ENCODE measurements at places on chromosomes 5 and 9.

DNA sequence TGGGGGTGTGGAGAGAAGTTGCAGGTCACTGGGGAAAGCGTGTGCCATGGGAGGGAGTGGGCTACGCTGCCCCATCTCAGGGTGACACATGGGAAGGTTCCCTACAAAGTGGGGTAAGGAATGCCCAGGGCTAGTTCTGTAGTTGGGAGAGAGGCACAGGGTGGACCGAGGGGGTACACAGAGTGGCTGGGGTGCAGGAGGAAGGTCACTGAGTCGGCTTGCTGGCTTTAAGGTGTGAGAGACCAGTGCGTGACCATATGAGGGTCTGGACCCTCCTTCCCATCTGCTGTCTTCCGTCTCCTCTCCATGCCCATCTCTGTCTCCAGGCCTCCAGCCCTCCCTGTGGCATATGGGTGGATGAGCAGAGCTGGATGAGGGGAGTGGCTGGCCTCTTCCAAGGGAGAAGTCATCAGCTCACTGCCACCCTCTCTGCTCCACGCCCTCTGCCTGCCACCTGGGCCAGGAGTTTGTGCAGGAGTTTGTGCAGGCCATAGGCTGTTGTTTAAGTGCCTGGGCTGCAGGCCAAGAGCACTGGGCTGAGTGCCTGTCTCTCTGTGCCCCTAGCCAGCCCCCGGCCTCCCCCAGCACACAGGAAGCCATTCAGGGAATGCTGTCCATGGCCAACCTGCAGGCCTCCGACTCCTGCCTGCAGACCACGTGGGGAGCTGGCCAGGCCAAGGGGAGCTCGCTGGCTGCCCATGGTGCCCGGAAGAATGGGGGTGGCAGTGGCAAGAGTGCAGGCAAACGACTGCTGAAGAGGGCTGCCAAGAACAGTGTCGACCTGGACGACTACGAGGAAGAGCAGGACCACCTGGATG, 96.8 kb downstream of the PHF2 start:
- no peak for DNase-seq

GRCh38 chr9:115411993-115412452, 294.1 kb upstream of the TNC start:
- no peak for DNase-seq

DNA sequence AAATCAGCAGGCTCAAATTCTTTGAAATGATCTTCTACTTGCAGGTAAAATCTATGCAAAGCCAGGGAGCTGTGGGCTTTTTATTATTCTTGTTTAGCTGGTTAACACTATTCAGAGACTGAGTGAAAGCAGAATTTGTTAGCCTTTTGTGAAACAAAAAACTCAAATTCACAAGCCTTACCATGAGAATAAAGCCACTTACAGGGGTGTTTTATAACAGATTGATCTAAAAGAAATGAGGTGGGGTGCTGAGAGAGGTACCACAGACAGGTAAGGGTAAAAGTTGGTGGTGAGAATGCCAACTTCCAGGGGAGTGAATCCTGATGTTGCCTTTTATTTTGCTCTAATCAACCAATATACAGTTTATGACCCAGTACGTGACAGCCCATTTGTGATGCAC, 1585.6 kb downstream of the EFNA5 start:
- no peak for DNase-seq

DNA sequence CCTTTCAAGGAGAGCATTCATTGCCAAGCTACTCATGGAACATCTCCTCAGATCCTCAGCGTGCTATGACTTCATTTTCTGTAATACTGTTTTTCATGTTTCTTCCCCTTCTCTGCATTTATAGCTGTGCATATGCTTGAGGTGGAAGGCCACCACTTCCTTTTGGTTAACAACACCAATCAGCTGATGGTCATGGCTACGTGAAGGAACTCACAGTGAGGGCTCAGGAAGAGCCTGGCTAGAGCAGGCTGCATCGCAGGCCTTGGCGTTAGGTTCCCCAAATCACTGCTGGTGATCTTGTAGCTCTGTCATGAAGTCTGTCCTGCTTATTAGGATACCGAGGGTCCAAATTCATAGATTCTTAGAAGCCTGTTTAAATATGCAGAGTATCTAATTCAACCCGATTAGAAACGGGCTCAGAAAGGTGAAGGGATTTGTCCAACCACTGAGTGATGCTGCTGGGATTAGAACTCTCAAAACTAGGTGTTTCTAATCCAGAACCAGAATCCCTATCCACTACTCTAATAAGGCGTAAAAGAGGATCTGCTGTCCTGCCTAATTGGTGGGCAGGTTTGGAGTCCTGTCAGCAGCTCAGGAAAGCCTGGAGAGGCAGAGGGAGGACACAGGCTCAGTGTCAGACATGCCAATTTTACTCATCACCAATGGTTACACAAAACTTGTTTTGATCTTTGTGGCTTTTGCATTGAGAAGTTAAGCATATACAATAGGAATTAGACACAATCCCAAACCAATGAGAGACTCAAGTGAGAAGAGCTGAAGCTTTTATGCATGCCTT, 7.5 kb downstream of the SYK start:
- DNase-seq: no peak

- no peak for DNase-seq
Measured at GRCh38 chr5:38443390-38443789, 113.1 kb downstream of the LIFR start.

DNA sequence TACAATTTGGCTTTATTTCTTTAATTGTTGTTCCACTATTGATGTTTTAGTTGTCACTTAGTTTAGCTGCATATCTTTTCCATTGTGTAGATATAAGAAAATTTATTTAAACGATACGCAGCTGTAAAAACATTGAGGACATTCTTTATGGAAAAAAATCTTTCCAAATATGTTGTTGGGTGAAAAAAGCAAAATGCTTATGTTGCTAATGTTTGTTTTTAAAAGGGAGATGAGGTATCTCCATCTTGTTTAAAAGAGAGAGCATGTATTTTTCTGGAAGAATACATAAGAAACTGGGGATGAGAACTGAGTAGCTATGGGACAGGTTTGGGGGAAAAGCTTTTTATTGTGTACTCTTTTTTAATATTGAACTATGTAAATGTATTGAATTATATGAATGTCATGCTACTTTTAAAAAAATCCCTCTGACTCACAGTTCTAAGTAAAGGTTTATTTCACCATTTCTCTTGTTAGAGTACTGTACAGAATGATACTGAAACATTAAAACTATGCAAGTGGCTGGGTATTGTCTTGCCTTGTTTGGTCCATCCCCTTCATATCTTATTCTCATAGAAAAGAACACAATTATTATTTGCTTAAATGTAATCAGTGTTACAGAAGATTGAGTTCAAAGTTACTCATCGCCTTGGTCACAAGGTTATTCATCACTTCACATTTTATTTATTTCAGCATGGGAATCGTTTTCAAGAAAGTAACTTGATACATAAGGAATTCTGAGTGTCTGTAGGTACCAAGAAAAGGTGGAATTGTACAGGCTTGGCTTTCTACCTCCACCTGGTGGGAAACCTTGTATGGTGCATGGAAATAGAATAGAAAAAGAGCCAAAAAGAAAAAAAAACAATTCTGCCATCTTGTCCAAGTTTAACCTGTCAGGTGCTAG, 85.8 kb downstream of the RIC1 start:
- DNase-seq: no peak

- no peak for DNase-seq
Measured at GRCh38 chr9:15606643-15607472, 54.0 kb downstream of the CCDC171 start.

GRCh38 chr9:129383019-129383560, 205.0 kb upstream of the IER5L start:
- DNase-seq: no peak

- no peak for DNase-seq
Measured at GRCh38 chr5:111135363-111135762, 43.2 kb downstream of the WDR36 start.

DNA sequence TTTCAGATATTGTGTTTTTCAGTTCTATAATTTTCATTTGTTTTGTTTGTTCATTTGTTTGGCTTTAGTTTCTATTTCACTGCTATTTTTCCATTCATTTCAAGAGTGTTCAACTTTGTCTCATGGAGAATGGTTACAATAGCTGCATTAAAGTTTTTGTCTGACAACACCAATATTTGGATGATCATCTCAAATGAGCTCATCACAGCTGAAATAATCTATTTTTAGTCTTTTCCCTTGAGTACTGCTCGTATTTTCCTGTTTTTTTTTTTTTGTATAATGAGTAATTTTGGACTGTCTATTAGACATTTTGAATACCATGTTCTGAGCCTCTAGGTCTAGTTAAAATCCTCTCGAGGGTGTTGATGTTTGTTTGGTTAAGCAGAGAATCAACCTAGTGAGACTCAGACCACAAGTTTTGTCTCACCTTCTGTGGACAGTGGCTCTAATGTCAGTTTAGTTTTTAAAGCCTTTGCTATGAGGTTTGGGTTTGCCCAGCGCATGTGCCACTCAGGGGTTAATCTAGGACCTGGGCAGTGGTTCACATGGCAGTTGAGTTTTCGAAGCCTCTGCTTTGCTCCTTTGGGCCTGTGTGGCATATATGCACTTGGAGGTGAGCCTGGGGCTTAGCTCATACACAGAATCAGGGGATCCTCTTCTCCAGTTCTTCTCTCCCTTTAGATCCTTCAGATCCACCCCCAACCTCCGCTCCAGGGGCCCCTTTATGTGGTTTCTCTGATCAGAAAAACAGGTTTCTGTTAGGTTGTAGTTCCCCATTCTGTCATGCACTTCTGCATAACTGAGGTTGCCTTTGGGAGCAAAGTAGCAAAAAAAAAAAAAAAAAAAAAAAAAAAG, 79.8 kb downstream of the ARSB start:
- DNase-seq: no peak
